ENCODE measurements at places on chromosomes 2 and 18.

- peak; percentile 53 for DNase-seq
These were observed 190.8 kb downstream of the TMEM247 start for GRCh38 chr2:46669996-46670793.

GRCh38 chr18:56076723-56077122 lies 488.7 kb upstream of the TCF4 start:
- DNase-seq: no peak

DNA sequence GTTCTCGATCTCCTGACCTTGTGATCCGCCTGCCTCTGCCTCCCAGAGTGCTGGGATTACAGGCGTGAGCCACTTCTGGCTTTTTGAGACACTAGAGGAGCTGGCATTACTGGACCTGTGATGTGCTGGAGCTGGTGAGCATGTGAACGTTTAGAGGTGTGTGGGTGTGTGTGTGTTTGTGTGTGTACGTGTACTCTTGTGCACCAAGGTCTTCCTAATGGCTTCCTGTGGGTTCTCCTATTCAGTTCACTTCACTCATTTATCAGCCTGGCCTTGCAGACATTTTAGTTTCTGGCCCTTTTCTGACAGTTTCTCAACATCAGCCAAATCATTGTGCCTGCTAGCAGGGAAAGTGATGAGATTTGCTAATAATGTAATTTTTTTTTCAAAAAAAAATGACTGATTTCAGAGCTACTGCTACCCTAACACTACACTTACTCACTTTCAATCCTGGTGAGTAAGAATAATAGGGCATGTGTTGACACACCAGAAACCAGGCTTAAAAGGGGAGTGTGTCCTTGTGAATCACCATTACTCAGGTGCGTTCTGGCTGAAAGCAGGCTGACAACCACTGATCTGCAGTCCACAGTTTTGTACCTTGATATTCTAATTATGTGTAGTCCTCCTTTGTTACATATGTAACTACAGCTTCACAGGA lies 41.0 kb upstream of the ACTR3 start:
- peak; percentile 99 for DNase-seq

DNA sequence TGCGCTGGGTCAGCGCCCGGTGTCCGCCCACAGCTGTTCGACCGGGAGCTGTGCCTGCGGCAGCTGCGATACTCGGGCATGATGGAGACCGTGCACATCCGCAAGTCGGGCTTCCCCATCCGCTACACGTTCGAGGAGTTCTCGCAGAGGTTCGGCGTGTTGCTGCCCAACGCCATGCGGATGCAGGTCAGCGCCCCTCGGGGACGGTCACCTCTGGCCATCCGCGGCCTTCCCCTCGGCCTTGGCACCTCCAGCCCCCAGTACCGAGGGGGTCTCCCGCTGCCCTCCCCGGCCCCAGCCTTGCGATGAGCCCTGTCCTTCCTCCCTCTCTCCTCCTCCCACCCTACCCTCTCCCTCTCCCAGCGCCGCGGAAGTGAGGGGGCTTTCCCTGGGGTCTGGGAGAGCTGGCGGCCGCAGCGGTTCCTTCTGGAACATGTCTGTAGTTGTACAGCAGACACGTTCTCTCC lies 53.2 kb upstream of the GPR17 start:
- DNase-seq: no peak

DNA sequence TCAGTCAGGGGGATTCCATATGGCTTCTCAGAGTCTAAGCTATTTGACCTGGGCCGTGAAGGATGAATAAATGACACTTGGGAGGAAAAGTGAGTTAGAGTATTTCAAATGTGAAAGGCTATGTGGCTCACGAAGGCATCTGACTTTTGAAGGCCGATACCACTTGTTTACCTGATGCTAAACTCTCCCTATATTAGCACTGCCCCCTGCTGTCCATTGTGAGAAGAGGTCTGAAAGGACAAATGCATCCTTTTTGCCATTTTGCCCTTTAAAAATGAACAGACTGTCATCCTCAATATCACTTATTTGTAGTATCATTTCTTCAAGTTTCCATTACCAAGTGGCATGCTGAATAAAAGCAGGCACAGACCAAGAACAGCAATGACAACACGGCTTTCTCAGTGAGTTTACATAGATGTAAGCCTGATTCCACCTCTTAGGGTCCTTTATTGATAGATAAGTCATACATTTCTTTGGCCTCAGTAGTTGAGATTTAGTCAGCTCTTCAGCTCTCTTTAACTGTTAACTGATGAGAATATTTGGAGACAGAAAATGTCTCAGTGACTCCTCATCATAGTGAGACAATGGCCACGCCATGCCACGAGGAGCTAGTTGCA lies 40.1 kb downstream of the DOCK10 start:
- peak; percentile 66 for DNase-seq

DNA sequence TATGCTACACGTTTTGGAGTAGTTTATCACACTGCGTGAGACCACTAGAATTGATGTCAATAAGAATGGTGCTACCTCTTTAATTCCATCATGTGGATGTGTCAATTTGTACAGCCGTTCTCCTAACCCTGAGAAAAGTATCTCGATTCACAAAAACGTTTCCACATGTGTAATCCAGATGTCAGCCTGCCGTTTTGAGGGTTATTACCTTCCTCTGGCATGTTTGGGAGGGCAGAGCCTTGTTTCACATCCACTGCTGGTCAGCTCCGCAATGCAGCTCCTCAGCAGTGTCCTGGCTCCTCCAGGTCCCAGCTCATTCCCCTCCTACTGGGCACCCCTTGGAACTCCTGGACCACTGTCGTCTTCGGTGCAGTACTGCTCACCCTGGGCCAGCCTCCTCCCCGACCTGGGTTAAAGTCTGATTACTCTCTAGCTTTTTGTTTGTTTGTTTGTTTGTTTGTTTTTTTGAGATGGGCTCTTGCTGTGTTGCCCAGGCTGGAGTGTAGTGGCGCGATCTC lies 34.6 kb downstream of the COPS7B start:
- DNase-seq: no peak

- DNase-seq: no peak
These were observed 51.1 kb downstream of the LPIN2 start for GRCh38 chr18:2961821-2962220.

GRCh38 chr2:219496247-219496824 lies 2.4 kb upstream of the GMPPA start:
- no peak for DNase-seq

DNA sequence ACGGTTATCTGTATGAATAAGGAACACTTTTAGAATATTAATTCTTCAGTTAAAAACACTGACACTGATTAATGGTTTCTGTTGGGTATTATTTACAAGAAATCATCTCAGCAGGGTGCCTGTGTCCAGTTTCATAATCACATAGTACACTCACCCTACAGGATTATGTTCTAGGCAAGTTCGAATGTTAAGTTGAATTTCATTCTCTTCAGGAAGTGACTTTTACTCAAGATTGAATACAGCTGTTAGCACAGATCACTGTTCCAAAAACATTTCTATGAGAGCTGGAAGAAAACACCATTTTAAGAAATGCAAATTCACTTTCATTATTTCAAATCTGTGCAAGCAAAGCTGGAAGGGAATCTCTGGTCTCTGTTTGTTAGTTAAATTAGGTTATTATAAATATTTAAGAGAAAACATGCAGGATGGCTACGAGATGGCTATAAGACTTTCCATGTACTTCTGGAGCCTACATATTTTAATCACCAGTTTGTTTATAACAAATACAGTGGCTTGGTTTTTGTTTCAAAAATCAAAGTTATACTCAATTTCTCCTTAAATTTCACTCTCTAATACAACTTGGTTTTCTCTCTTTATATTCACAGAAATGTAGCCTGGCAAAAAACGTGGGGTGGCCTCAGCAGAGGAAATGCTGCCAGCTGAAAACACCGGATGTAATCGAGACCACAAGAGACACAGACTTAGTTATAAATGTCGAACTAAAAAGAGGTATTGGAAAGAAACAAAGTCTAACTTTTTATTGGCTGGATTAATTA lies 65.8 kb downstream of the RBMS1 start:
- DNase-seq: no peak

DNA sequence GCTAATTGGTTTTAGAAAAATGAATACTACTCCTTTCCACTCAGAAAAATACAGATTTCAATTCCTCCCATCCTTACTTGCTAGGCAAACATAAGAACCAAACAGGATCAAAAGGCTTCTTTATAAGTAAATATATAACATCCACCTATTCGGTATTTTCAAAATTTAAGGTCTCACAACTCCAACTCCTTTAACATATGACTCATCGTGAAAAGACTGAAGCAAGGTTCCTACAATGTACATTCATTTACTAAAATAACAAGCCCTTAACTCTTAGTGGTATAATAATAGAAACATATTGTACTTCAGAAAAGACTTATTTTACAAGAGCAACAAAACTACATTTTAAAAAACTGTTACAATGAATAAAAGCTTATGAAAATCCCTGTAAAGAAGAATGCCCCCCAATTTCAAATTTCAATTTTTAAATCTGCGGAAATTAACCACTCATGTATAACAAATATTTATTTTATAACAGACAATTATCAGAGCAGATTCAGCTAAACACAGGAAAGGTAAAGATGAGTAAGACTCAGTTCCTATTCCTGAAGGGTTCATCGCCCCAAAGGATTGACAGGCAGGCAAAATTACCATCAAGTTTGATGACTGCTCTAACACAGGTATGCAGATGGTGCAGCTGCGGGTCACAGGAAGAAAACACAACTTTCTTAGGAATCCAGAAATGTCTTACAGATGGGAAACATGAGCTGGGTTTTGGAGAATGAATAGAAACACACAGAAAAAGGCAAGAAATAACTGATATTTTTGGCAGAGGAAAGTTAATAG lies 96.4 kb downstream of the COBLL1 start:
- peak; percentile 22 for DNase-seq

- no peak for DNase-seq
These were observed 15.1 kb upstream of the CYP27C1 start for GRCh38 chr2:127235082-127235702.
